ENCODE measurements at places on chromosomes 13 and 19. TPM values are rescaled to one million over a fixed set of nuclear protein-coding genes. Genes with fewer than 3 reads are reported as not detected.

ZNF563 gene
- 3.1 TPM for total RNA-seq

MBD3L2 gene
- total RNA-seq, result not detected

TGFBR3L gene
- 2.7 TPM for total RNA-seq

PLIN3 gene
- total RNA-seq, result 32.8 TPM
